ENCODE measurements at places on chromosomes 16 and 17.

GRCh38 chr16:85868495-85868894, 30.5 kb upstream of the IRF8 start:
- no peak for DNase-seq

- DNase-seq, result no peak
These were observed 39.0 kb downstream of the PRKCB start for GRCh38 chr16:23874613-23875294.

DNA sequence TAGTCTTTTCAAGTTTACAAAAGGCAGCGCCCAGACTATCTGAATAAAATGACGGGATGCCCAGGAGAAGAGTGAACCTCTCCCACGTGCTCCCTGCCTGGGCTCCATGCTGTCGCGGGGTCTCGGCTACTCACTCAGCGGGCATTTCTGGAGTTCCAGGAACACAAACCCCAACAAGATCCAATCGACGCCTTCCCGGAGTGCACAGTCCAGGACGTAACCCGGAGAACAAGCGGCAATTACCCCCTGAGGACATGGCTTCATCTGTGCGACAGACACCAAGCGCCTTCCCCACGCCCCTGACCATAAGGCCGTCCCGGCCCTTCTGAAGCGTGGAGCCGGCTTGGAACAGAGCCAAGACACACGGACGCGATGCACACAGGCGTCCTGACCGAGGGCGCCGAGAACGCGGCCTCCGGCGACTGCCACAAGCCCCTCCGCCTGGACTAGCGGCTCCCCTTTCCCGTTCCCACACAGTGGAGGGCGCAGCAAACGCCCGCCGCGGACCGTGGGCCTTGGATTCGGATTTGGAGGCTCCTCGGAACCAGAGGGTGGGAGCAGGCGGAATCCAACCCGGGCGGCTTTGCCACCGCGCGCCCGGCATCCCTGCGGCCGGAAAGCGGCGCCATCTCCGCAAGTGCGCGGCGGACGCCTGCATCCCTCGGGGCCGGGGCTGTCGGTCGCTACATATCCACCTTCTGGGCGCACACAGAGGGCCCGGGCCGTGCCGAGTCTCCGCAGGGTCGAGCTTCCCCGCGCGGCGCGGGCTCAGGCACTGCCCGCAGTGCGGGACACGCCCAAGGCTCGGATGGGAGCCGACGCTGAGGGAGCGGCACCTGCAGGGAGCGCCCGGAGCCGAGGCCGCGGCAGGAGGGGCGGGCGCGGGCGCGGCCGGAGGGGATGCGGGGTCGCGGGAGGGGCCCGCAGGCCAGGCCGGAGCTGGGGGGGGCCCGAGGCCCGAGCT, 725 bp downstream of the ABCA3 start:
- peak; percentile 35 for DNase-seq

DNA sequence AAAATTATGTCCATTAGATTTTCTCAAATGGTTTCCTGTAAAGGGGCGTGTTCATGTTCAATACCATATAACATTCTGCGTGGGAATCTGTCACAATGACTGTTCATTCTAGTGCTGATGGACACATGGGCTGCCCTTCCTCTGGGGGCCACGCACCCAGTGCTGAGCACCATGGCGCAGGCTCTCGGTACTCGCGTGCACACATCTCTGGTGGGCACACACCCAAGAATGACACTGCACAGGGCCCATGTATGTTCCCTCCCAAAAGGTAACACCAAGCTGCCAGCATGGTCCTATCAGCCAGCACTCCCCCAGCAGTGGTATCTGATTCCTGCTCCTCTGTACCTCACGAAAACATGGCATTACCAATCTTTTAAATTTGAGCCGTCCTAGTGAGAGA, 13.7 kb downstream of the B9D1 start:
- DNase-seq, result no peak

DNA sequence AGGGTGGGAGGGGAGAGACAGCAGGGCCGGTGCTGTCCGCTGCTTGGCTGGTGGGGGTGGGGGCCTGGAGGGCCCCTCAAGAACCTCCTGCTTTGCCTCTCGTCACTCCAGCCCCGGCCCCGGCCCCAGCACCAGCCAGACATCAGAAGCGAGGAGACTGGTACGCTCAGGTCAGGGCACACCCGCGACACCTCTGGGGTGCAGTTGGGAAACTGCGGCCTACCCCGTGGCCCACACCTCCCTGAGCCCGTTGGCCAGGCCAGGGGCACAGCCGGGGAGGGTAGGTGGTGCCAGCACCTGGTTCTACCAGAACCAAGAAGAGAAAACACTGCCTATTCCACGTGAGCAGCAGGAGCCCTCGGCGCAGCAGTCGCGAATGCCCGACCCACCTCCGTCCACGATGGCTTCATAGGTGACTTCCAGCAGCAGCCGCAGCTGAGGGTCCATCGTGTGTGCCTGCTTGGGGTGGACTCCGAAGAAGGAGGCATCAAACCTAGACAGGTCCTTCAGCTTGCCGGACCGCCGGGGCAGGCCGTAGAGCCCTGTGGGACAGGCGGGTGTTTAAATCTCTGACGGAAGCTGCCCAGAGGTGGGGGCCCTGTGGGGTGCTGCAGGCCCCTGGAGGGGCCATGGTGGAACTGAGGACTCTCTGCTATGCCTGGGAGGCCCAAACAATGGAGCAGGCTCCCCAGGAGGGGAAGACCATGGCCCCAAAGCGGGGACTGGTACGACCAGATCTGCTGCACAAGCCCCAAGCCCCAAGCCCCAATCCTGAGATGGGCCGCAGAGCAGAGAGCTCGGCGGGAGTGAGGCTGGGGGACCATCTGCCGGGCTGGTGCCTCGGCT, 2.9 kb downstream of the FASN start:
- DNase-seq, result no peak

- DNase-seq, result peak; percentile 91
These were observed at the start of gene ARMC7 for GRCh38 chr17:75109407-75110233. ARMC7 (plus strand) TSS chr17:75109969; CDS start chr17:75110289, 320 bp downstream.

GRCh38 chr16:58085584-58086251, 43.5 kb downstream of the CFAP20 start:
- DNase-seq, result no peak

GRCh38 chr17:66952031-66952524, 12.4 kb upstream of the CACNG4 start:
- DNase-seq, result no peak

DNA sequence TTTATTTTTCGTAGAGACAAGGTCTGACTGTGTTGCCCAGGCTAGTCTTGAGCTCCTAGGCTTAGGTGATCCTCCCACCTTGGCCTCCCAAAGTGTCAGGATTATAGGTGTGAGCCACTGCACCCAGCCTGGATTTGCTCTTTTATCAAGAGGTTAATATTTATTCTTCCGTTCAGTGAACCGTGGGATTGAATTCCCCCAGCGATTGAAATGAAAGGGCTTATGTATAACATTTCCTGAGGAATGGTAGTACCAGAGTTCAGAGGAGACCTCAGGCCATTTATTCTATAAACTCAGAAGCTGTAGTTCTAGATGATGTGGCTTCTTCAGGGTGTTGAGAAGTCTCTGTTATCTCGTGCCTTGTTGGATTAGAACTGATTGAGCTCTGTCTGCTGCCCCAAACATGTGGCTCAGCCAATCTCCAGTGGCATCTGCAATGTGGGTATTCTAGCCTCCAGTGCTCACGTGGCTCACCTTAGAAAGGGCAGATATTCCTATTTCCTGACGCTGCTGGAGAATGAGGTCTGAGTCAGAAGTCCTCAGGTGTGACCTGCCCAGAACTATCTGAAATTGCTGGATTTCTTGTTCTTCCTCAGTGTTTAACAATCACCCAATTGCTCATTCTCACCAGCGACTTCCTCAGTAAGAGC, 22.5 kb downstream of the HMOX2 start:
- DNase-seq, result no peak

GRCh38 chr16:31880322-31880979, 6.8 kb downstream of the ZNF267 start:
- DNase-seq, result no peak

DNA sequence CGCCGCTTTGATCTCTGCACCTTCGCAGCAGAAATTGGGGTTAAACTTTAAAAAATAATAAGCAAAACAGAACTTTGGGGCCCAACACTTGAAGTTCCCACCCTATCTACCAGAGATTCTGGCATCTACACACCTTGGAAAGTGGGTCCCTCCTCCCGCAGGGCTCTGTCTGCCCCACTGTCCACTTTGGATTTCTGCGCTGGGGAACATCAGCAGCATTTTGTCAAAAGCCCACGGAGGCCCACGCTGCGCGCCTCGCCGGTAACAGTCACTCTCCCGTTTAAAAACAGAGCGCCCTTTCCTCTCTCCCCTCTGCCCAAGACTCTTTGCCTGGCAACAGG, 725 bp upstream of the WNT9B start:
- DNase-seq, result no peak

DNA sequence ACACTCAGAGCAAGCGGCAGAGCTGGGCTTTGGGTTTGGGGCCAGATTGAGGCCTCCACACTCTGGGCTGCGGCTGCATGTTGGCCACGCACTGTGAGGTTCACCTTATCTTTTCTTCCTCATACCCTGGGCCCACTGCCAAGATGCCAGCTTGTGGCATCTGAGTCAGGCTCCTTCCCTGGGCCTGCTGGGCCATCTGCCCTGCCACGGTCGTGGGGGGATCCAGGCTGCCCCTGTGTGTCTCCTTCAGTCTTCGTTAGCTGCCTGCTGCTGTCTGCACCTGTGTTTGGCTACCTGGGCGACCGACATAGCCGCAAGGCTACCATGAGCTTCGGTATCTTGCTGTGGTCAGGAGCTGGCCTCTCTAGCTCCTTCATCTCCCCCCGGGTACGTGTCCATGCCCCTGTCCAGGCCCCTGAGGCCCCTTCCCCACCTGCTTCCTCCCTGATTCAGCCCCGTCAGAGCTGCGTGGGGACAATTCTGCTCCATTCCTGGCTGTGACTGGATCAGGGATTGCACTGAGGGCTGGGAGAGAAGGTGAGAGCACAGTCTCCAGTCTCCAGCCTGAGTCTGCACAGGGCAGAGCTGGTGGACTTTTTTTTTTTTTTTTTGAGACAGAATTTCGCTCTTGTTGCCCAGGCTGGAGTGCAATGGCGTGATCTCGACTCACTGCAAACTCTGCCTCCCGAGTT, 11.2 kb downstream of the SPNS3 start:
- no peak for DNase-seq

DNA sequence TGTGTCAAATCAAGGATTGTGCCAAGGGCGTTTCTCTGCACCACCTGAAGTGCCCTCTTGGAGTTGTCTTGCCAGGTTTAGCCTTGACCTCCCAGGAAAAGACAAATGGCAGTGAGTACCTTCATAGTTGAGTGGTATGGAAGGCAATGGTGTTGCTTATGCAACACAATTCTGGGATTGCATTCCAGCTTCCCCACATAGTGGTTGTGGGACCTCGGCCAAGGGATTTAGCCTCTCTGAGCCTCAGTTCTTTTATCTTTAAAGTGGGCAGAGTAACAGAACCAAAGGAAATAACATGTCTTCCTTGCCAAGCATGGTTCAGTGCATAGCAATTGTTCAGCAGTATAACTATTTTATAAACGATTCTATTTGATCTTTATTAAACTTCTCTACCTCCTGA, 49.4 kb downstream of the CCDC42 start:
- no peak for DNase-seq

DNA sequence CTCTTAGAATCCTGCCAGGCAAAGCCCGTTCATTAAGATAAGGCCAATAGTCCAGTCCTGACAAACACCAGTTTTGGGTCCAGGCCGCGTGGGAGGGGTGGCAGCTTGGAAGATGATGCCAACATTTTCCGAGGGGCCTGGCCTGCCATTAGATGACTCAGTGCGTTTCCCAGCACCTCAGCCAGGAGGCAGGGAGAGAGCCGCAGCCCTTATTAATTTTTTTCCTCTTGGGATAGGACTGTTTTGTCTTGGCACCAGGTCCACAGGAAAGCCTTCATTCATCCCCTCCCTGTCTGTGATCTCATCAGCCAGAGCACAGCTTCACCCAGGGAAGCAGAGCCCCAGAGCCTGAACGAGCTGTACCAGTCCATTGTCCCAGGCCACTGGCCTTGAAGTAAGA, 4.7 kb upstream of the NDEL1 start:
- DNase-seq, result no peak

DNA sequence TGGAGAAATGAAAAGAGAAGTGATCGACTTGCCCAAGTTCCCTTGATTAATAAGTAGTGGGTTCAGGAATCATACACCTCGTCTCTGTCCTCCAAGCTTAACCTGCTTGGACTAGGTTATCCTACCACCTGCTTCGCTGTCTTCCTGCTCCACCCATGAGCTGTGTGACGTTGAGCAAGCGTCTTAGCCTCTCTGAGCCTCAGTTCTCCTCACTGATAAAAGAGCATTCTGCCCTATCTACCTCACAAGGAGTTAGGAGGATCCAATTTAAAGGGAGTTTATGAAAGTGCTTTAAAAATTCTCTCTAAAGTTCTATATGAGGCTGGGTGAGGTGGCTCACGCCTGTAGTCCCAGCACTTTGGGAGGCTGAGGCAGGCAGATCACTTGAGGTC, 9.5 kb upstream of the BHLHA9 start:
- DNase-seq, result no peak

DNA sequence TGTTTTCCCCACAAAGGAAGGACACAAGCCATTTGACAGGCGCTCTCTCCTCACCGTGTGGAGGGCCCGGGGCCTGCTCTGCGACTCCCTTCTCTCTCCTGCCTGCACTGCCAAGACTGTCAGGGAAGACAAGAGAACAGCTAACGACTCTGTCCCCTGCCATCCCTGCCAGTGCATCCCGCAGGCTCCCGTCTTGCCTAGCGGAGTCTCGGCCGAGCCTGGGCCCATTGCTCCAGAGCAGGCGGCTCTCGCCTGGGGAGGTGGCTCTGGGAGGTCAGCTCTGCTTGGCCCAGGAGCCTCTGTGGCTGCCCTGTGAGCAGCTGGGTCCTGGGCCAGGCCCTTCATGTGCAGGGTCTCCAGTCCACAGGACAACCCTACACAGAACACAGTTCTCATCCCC, 53.0 kb downstream of the WNT3 start:
- no peak for DNase-seq

GRCh38 chr16:20923876-20924275, 23.3 kb downstream of the LYRM1 start:
- DNase-seq, result no peak

DNA sequence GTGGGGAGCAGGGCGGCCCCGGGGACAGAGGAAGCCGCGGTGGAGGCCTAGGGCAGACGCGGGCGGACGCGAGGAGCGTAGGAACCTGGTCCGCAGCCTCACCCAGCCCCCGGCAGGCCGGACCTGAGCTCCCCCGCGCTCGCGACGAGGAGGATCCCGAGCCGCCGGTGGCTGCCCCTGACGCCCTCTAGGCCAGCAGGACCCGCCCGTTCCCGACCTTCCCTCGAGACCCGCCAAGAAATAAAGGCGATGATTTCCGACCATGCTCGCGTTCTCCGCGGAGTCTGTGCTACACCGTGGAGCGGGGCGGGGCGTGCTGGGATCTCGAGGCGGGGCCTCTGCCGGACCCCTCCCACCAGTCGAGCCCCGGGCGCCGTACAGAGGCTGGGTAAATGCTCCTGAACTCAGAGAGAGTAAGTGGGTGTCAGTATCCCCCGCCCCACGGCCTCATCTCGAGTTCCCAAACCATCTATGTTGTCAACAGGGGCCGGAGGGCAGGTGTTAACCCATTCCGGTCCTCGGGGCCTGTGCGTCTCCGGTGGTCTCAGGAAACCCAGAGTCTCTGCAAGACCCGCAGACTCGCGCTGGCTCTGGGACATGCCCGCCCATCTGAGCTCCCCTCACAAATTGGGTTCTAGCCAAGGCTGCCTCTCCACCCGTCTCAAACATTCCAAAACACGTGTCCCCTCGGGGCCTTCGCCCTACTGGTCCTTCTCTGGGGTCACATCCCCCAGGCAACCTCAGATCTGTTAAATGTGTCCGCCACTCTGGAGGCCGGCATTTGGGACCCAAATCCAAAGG, 13.7 kb downstream of the SYCE1L start:
- peak; percentile 76 for DNase-seq
